ENCODE measurements at places on chromosomes 7 and 10.

GRCh38 chr7:148201992-148202391 lies 388.6 kb upstream of the C7orf33 start:
- DNase-seq, result no peak

DNA sequence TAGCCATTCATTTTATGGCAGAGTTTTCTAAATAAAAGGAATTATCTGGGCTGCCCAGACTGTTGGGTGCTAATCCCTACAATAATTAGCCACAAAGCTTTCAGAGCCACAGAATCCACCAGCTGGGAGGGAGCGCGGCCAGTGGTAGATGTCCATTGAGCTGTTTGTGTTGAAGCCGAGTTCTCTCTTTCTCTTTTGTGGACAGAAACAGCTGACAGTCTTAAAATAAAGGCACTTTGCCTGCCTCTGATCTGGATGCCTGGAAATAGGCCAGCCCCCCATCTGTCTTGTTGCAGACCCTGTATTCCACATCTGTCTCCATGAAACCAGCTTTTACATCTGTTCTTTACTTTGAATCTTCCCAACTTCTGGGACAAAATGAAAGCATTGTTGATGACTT lies 66.1 kb downstream of the MTPN start:
- no peak for DNase-seq

GRCh38 chr10:23525406-23525805 lies 86.5 kb downstream of the OTUD1 start:
- DNase-seq, result no peak

DNA sequence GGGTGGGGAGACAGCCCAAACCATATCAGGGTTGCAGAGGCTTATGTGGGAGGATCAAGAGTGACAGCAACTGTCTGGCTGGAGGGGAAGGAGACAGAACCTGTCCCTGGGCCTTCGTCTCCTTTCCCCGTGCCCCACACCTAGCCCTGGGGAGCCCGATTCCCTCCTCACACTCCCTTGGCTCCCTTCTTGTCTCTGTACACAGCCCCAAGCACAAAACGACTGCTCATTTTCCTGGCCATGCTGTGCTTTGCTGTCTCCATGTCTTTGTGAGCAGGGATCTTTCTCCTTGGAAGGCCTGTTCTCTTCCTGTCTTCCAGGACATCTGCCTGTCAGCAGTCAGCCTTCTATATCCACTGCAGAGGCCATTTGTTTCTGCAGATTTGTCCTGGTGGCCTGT lies 113.7 kb downstream of the INSYN2A start:
- no peak for DNase-seq

DNA sequence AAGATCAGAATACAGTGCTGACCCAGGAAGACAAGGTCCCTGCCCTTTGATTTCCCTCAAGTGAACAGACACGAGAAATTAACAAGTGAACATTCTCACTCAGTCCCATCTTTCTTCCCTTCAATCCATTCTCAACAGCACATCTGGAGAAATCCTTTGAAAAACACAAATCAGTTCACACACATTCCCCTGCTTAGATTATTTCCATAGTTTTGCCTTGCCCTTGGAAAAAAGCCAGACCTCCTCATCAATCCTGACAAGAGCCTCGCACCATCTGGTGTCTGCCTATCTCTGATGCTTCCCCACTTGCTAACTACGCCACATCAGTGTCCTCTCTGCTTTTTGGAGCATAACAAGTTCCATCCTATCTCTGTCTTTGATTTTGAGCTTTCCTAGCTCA lies 94.4 kb upstream of the KIAA1217 start:
- DNase-seq, result no peak

DNA sequence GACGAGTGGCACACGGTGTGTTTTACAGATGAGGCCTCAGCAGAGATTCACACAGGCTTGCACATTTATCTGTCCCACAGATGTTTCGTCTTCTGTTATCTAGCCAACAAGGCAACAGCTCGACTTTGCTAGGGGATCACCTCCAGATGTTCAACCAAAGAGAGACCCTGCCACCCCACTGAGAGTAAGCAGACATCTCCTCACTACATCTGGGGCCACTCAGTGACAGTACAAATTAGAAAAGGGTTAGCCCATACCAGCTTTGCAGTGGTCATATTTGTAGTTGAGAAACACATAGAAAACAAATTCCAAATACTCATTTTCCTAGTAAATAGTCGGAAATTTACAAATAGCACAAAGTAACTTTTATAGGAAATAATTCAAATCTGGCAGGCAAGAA lies 164.2 kb downstream of the HDAC9 start:
- DNase-seq, result no peak

DNA sequence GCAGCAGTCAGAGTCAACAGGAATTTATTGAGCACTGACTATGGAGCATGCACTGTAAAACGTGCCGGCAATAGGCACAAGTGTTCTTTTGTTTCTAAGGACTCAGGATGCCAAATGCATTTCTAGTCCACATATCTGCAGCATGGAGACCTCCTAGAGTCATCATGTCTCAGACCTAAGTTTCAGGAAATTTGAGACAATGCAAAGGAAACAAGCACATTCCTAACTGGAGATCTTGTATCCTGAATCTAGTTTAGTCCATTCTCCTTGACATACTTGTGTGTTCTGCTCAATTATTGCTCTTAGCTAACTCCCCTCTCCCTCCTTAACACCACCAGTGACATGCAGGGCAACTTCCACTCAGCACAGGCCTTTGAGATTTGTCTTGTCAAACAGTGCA lies 173.2 kb downstream of the ZNF438 start:
- no peak for DNase-seq

DNA sequence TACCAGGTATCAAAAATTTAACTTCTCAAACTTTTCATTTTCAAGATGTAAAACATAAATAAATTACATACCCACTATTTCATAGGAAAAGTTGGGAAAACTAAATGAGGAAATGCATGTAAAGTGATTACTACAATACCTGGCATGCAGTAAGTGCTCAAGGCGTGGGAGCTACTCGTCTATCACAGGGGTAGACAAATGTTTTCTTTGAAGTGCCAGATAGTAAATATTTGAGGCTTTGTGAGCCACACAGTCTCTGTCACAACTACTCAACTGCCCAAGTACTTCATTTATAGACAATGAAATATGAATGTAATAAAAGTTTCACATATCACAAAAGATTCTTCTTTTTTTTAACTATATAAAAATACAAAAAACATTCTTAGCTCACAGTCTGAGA lies 96.4 kb upstream of the PCGF5 start:
- DNase-seq, result no peak

DNA sequence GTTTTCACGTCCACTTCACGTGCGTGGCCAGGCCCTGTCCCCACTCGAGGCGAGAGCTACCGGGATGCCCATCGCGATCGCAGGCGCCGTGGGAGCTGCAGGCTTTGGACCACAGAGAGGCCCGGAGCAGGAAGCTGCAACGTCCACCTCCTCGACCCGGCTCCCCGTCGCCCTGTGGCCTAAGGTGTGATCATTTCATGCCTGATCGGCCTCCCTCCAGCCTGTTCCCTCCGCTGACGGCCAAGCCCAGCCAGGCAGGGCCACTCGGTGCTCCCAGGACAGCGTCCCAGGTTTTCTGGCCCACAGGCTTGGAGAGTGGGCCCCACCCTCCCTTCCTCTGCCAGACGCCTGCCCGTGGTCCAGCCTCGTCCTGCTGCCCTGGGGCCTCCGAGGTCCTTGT lies 19.6 kb downstream of the KNDC1 start:
- no peak for DNase-seq

Measured in stimulated activated CD4-positive, alpha-beta T cell treated with anti-CD3 and anti-CD28 coated beads, Interleukin-1b, Interleukin-23, amount 100 ng/mL, for 24 hours (primary cell).